ENCODE measurements at places on chromosomes 1 and 21. TPM values are rescaled to one million over a fixed set of nuclear protein-coding genes. Genes with fewer than 3 reads are reported as not detected.

DNA sequence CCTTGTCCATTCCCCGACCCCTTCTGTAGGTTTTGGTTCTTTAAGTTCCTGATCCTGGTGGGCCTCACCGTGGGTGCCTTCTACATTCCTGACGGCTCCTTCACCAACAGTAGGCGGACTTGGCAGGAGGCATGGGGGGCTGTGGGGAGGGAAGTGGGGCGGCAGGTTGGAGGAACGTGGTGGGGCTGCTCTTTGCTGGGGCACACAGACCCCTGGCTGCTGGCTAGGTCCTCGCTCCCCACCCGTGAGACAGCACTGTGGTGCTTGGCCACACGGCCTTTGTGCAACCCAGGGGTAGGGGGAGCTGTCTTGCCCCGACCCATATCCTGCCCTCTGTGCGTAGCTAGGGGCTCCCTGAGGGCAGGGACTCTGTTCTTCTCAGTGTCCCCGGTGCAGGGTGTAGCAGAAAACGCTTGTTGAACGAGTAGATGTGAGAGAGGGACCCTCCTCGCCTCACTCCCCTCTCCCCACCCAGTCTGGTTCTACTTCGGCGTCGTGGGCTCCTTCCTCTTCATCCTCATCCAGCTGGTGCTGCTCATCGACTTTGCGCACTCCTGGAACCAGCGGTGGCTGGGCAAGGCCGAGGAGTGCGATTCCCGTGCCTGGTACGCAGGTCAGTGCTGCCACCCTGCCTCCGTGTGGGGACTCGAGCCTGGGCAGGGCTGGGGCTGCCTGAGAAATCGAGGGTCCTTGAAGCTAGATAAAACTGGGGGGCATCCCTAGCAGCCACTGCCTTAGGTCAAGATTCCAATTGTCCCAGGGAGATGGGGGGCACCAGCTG, 12.5 kb downstream of the SERINC2 start:
- ATAC-seq: no peak

- no peak for ATAC-seq
These were observed 22.6 kb upstream of the TTC34 start for GRCh38 chr1:2823921-2824610.

DNA sequence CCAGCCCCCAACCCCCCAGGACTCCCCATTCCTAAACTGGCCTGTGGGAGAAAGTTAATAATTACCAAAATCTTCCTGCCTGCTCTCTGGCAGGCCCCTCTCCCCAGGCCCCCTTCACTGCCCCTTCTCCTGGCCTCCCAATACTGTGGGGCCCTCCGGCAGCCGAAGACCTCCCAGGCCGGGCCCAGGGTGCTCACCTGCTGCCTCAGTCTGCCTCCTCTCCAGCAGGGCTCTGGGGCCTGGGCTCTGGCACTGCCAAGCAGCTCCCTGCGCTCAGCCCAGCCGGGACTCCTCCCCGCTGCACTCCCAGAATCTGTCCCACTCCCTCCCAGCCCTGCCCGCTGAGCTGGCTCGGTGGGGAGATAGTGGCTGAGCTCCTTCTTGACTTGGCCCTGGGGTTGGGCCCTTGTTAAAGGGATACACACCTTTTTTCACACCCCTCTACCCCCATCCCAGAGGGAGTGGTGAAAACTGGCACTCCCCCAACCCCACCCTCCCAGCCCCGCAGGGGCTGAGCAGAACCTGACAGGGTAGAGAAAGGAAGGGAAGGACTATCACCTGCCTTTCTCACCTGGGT, at the start of gene S100A16:
Gene S100A16 (minus strand): TSS at position 383 of the 577 bp plus-strand sequence. CDS start 4,986 bp downstream, outside the sequence.
- ATAC-seq: peak; percentile 43

DNA sequence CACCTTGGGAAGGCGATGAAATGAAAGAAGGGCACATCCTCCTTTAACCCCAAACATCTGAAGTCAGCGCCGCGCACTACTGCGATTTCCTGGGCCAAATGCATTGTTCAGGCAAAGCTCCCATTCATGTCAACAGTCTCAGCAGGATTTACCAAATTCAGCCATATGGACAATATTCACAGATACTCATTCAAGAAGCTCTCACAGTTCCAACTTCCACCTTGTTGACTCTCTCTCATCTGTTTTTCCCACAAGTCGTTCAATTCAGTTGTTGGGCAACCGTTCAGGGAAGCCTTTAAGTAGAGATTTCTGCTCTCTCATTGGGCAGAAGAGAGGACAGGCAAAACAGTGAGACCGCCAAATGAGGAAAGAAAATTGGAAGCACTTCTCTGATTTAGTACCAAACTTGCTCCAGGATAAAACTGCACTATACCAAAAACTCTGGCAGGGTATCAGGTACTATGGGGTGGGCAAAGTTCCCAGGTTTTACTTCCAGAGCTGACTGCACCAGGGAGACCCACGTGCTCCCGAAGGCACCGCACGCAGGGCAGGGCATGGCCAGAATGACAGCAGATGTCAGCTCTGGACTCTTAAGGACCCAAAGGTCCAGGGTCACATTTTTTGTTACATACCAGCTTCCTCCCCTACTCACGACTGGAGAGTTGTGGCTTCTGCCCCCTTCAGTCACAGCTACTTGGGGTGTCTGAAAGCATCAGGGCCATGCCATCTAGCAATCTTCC, 668.8 kb downstream of the KIF26B start:
- ATAC-seq: no peak

- no peak for ATAC-seq
These were observed 112.2 kb upstream of the COL6A1 start for GRCh38 chr21:45869121-45870007.

GRCh38 chr1:44646261-44647110, 27.8 kb downstream of the TMEM53 start:
- no peak for ATAC-seq

GRCh38 chr1:170749549-170749948, 85.6 kb downstream of the PRRX1 start:
- no peak for ATAC-seq

TNFSF4 gene
- total RNA-seq: 0.12 TPM

DPT gene
- total RNA-seq: 0.56 TPM

RNPEP gene
- 89.6 TPM for total RNA-seq

NUDT4B gene
- not detected for total RNA-seq

DFFA gene
- 31.6 TPM for total RNA-seq

SIK1 gene
- 16.5 TPM for total RNA-seq
